ENCODE measurements at places on chromosomes 7 and 10.

DNA sequence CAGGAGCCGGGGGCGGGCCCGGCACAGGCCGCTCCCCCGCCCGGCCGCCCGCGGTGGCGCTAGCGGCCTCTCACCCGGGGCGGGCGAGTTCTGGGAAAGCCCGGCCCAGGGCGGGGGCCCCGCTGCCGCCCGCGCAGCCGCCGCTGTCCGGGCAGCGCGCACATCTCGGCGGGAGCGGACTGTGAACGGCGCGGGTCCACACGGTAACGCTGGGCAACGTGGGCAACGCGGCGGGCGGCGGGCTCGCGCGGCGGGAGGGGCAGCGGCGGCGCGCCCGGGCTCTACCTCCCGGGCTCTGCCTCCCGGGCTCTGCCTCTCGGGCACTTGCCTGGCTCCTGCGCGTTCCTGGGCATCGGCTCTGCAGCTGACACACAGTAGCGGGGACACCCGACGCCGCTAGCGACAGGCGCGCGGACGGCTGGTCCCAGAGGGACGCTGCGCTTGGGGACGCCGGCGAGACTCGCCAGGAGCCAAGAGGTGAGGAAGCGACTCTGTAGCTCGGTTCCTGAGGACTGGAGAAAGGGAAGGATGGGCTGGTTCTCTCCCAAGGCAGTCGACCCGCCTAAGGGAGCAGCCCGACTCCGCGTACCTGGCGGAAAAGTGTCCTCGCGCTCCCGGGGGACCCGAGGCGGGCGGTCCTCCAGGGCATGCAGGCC lies at the start of gene PLCE1:
Gene PLCE1, plus strand, starts transcription at position 150 of the 656 bp plus-strand sequence. CDS start 37,116 bp downstream, outside the sequence.
- no peak for DNase-seq

GRCh38 chr10:59372543-59372942 lies 10.2 kb upstream of the FAM13C start:
- DNase-seq: no peak

- no peak for DNase-seq
Measured at GRCh38 chr10:33248638-33249037, 85.8 kb downstream of the NRP1 start.

GRCh38 chr10:125024497-125025234 lies 82.7 kb downstream of the ZRANB1 start:
- DNase-seq: no peak

DNA sequence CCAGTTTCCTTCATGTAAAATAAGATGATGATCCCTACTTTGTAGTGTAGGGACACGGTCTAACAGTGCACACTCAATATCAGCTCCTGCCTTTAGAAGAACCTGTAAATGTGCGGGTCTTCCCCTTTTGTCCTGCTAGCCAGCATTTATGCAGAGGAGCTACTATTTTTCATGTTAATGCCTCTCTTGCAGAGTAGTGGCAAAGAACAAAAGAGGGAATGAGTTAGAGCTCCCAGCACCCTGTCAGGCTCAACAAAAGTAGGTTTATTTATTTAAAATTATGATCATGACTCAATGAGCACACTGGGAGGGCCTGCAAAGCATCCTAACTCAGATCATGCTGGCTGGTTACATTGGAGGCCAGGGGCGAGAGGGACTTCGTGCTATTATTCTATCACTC lies 414.5 kb upstream of the COBL start:
- DNase-seq: no peak

DNA sequence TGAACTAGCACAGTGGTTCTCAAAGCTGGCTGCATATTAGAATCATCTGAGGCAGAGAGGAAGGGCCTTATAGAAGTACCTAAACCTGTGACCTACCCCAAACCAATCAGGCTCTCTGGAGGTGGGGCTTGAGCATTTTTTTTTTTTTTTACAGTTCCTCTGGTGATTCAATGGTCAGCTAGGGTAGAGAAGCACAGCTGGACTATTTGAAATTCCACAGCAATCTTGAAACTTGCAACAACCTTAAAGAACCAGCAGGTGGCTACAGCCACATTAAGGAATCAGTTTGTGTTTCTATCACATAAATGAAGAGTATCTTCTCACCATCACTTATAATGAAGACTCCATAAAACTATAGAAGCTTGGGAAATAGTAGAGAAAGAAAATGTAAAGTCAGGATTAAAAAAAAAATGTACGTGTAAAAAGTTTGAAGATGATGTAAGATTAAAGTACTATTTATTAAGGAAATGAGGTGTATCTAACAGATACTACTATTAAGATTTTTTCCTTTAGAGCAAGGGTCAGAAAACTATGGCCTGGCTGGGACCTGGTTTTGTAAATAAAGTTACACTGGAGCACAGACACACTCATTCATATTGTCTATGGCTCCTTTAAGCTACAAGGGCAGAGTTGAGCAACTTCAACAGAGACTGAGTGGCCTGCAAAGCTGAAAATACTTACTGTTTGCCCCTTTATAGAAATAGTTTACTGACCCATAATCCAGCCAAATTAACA lies 3.8 kb downstream of the RTKN2 start:
- DNase-seq: peak; percentile 95

- no peak for DNase-seq
Measured at GRCh38 chr7:105580022-105580740, 1.1 kb downstream of the EFCAB10 start.
